ENCODE measurements at places on chromosomes 16 and 17. TPM values are rescaled to one million over a fixed set of nuclear protein-coding genes. Genes with fewer than 3 reads are reported as not detected.

MT1M gene
- not detected for total RNA-seq

CD300E gene
- not detected for total RNA-seq

CA4 gene
- not detected for total RNA-seq

CDC27 gene
- total RNA-seq = 92.3 TPM

C16orf46 gene
- 0.30 TPM for total RNA-seq

MPV17L gene
- 0.23 TPM for total RNA-seq

RSKR gene
- 13.2 TPM for total RNA-seq

SLC13A2 gene
- total RNA-seq = not detected

PLLP gene
- total RNA-seq = not detected

ADAM11 gene
- 0.69 TPM for total RNA-seq

SRCIN1 gene
- not detected for total RNA-seq

HID1 gene
- 0.30 TPM for total RNA-seq

ACSM3 gene
- 0.28 TPM for total RNA-seq

MEIOC gene
- total RNA-seq = under 0.01 TPM

SECTM1 gene
- total RNA-seq = not detected

ZACN gene
- total RNA-seq = not detected

TEX19 gene
- total RNA-seq = not detected

ATP2A1 gene
- 1.0 TPM for total RNA-seq

SOST gene
- not detected for total RNA-seq

ENPP7 gene
- total RNA-seq = not detected

LPO gene
- not detected for total RNA-seq

CACNG4 gene
- total RNA-seq = not detected

Data from smooth muscle cell of the umbilical artery (primary cell).